ENCODE measurements at places on chromosomes 5 and 9. TPM values are rescaled to one million over a fixed set of nuclear protein-coding genes. Genes with fewer than 3 reads are reported as not detected.

Gene SLC25A2
- polyA plus RNA-seq = not detected

Gene DMGDH
- polyA plus RNA-seq = 2.8 TPM

Gene CDC20B
- 0.14 TPM for polyA plus RNA-seq

Gene PRDM9
- not detected for polyA plus RNA-seq

Gene SNCAIP
- 11.7 TPM for polyA plus RNA-seq

Gene IL17B
- polyA plus RNA-seq = 260 TPM

Gene DOCK8
- polyA plus RNA-seq = 5.8 TPM

Gene SOHLH1
- 0.11 TPM for polyA plus RNA-seq

Gene RASEF
- polyA plus RNA-seq = 1.7 TPM

Gene TRPM6
- polyA plus RNA-seq = 0.12 TPM

Gene IFNK
- polyA plus RNA-seq = not detected

Gene IL31RA
- polyA plus RNA-seq = 1.3 TPM

Gene MELK
- 17.9 TPM for polyA plus RNA-seq

Gene GCNT4
- polyA plus RNA-seq = 0.07 TPM

Gene FAM151B
- polyA plus RNA-seq = 4.3 TPM

Gene NUP214
- polyA plus RNA-seq = 22.6 TPM

Gene MEGF10
- 37.8 TPM for polyA plus RNA-seq

Gene KIF4B
- polyA plus RNA-seq = not detected

Gene MCC
- polyA plus RNA-seq = 13.8 TPM

Gene GPR151
- not detected for polyA plus RNA-seq

Gene PCDHGA2
- 2.5 TPM for polyA plus RNA-seq

Gene ADGRV1
- 2.0 TPM for polyA plus RNA-seq

Gene TLR4
- polyA plus RNA-seq = 6.4 TPM

Gene LCN15
- polyA plus RNA-seq = 0.34 TPM

Gene LURAP1L
- 13.4 TPM for polyA plus RNA-seq
